ENCODE measurements at places on chromosomes 12 and 14.
A peak's percentile ranks its signal among the peaks of the same experiment; 100 is the strongest.

DNA sequence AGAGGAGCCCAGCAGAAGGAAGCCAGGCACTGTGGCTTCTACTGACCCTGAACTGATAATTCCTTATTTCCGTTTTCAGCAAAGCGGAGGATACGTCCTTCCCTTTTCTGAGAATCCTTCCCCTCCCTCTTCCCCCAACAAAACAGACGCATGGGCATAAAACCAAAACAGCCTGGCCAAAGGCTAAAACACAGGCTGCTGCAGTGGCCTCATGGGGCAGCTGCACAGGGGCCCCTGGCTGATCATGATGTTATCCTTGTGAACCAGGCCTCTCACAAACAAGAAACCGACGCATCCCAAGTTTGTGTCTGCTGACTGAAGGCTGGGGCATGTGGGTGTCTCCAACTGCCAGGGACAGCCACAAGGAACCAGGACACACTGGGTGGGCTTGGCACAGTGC, 23.4 kb upstream of the STON2 start:
- DNase-seq: no peak

- no peak for DNase-seq
These were observed 92.1 kb upstream of the BMP4 start for GRCh38 chr14:54048736-54049135.

DNA sequence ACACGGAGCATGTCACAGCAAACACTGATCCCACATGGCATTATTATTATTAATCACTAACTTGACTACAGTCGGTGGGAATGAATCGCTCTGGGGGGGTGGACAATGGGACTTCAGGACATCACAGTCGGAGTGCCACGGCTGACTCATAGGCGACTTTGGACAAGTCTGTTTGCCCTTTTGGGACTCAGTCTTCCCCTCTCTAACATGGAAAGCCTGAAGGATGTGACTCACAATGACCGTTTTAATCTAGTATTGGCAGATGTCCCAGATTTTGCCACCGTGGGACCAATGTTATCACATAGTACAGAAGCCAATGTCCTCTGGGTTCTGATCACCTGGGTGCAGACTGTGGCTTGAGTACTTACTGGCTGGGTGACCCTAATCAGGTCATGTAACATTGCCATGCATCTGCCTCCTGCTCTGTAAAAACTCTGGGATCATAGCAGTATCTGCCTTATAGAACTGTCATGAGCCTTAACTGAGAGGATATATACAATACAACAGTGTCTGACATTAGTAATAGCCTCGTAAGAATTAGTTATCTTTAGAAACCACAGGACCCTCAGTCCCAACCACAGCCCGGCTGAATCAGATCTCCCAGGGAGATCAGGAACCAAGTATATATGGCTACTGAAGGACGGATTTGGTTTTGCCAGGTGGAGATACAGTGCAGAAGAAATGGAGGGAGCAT, 362.6 kb downstream of the BCL11B start:
- DNase-seq: no peak

- no peak for DNase-seq
These were observed 44.0 kb downstream of the PAH start for GRCh38 chr12:102873077-102873476.

DNA sequence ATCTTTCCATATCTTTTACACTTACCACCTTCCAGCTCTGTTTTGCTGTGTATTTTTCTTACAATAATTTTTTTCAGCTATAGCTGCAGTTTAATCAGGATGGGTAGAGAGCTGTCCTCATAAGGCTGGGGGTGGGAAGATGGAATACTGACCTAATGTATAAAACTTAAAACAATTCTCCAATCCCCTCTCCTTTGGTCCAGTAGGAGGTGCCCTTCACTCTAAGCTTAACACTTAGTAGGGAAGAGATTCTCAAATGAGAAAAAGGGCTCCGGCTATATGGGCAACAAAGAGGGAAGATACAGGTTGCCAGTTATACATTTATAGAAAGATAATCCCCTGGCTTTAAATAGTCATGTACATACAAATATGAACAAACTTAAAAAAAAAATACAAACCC, 2.8 kb downstream of the ORMDL2 start:
- DNase-seq: no peak

GRCh38 chr12:3020399-3020798, 56.8 kb upstream of the TSPAN9 start:
- DNase-seq: no peak

- DNase-seq: no peak
These were observed 425.9 kb downstream of the FSCB start for GRCh38 chr14:44081146-44081545.

DNA sequence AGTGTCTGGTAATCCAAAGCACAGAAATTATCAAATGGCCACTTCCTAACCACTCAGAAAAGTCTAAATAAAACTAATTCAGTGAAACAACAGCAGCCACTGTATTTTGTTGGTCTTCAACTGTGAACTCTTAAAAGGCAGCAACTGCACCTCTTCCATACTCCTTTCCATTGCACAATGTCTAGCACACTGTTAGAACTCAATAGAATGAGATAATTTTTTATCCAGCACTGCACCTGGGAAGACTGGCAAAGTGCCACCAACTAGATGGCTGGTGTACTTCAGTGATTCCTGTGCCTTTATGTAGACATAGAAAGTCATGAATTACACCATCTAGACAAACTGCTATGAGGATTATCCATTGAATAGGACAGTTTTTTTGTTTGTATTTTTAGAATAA, 26.2 kb downstream of the LGR5 start:
- DNase-seq: no peak

GRCh38 chr14:101442451-101442850, 118.8 kb upstream of the DIO3 start:
- no peak for DNase-seq

- DNase-seq: no peak
These were observed 232.8 kb upstream of the DIO3 start for GRCh38 chr14:101328412-101329028.

DNA sequence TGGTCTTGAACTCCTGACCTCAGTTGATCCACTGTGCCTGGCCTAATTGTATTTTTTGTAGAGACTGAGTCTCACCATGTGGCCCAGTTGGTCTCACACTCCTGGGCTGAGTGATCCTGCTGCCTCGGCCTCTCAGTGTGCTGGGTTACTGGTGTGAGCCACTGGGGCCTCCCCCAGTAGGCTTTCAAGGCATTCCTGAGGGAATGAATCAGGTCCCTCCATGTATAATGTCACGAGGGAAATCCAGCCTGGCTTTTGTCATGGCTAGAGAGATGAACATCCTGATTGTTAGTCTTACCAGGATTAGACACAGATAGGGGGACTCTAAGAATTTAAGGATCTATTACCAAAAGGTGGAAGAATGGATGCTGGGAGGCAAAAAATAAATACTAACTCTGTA, 51.9 kb downstream of the CPSF2 start:
- DNase-seq: no peak

- DNase-seq: no peak
These were observed 118.4 kb upstream of the FZD10 start for GRCh38 chr12:130043685-130044406.

DNA sequence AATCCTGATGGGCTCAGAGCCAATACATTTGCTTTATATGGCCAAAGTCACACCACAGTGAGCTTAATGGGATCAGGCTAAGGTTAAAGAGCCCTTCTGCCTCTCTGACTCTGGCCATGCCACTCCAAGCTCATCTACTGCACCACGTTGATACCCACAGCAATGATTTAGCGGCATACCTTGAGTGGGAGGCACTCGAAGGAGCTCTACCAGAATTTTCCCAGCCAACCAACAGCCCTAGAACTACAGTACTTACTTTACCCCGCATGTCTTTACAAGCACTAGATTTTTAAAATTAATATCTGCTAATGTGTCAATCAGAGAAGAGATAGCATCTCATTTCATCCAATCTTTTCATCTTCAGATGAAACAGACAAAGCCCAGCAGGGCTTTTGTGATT, 300.5 kb downstream of the GRIN2B start:
- DNase-seq: no peak

- DNase-seq: no peak
These were observed 55.2 kb downstream of the FOS start for GRCh38 chr14:75333606-75334548.

GRCh38 chr14:61581955-61582615, 113.2 kb upstream of the HIF1A start:
- DNase-seq: no peak

- no peak for DNase-seq
These were observed 8.1 kb upstream of the MSI1 start for GRCh38 chr12:120376934-120377572.

DNA sequence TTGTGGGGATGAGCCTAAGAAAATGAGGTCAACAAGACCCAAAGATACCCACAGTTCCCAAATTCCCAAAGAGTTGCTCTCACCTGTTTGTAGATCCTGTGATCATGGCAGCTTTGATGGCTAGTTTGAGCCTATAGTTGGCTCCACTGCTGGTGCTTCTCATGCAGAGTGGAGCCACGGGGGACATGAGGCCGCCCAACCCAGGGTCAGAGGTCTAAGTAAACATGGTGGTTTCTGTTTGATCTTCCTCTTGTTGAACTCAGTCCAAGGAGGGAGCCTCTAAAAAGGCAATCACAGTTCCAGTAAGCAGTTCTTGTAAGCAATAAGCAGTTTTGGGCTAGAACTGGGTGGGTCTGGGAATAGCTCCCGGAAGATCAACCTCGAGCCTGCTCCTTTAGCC, 125.6 kb upstream of the DHRS4 start:
- DNase-seq: no peak

GRCh38 chr14:22163051-22163450, 426.0 kb downstream of the DAD1 start:
- DNase-seq: no peak

DNA sequence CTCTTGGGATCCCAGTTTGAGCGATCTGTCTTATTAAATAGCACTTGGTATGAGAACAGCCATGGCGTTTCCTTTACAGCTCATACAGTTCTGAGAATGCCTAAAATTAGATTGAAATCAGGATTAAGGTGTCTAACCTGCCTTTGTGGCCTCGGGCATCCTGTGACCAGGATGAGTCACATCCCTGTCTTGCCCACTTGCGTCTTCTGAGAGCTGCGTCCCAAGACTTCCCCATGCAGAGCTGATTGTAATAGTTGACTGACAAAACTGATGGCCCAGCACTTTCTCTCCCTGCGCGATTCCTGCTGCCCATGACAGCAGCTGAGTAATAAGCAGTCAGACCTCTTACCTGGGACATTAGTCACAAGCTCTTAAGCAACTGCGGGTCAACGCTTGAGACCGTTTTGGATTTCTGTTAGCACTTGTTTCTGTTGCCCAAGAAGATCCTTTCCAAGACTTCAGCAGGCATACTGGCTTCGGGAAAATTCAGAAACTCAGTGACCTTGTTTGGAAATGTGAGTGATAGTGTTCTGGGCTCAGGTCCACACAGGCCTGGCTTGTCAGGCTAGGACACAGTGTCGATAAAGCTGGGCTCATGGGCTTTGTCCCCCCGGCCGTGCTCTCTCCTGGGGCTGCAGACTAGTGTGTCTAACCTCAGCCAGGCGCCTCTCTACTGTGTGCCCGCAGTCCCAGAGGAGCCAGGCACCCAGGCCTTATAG, 169.9 kb upstream of the HIF1A start:
- no peak for DNase-seq

DNA sequence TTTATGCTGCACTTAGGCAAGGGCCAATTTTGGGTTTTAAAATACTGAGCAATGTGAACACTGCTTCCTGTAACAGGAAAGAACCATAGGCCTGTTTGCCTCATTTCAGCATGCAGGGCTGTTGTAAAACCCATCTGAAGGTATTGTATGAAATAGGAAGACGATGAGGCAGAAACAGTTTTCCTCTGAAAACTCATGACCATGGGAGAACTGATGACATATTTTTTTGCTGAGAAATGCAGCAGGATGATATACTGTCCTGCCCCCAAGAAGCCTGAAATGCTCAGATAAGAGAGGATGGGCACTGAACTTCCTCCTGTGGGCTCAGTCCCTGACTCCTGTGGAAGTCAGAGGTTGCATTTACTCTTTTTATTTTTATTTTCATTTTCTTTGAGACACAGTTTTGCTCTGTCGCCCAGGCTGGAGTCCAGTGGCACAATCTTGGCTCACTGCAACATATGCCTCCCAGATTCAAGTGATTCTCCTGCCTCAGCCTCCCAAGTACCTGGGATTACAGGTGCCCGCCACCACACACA, 17.4 kb downstream of the PYGL start:
- DNase-seq: no peak

GRCh38 chr12:22518998-22519397, 25.3 kb downstream of the C2CD5 start:
- no peak for DNase-seq

- DNase-seq: no peak
These were observed 1.0 kb downstream of the IRF9 start for GRCh38 chr14:24162093-24162492.

DNA sequence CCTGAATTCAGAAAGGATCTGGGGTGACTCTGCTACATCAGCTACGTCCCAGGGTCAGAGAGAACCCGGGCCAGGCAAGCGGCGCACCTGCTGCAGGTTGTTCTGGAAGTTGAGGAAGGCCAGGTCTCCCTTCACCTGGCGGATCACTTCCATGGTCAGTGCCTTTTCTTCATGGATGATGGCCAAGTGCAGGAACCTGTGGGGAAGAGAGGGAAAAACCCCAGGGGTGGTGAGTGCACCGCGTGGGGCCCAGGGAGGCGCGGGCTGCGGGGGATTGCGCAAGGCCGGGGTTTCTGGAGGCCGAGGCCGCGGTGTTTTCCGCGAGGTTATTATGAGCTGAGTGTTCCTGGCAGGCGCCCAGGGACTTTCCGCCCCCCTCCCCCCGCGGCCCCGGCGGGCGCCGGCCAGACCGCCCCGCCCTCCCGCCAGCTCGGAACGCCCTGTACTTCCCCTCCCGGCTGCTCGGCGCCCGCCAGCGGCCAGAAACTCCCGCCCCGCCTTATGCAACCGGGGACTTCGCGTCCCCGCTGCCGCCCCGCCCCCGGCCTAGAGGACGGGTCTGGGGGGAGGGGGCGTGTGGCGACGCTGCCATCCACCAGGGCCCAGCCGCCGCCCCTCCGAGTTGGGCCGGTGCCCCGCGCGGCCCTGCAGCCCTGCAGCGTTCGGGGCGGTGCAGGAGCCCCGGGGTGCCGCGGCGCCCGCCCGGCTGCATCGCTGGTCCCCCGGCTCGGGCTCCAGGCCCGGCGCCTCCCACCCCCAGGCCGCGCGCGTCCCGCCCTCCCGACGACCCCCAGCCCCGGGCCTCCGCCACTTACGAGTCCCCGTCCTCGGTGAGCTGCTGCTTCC, 723 bp downstream of the NFKBIA start:
- DNase-seq: peak; percentile 96

DNA sequence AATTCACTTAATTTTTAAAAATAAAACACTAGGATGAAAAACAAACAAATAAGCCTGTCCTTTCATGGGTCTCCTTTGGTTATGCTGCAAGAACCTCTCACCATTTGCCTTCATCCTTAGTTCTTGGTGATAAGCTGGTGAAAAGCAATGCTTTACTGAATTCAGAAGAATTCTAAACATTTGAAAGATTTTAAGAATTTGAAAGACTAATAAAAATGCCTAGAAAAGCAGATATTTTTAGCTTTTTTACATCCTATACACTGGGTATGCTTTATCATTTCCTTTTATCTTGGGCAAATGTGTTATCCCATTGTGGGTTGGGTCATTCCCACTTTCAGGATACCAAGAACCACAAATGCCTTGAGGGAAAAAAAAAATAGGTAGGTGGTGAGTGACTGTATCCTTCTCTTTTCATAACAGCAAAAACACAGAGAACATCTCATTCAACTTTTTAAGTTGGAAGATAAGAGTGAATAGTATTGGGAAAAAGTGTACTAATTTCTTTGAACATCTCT, 197.1 kb upstream of the ABCD2 start:
- no peak for DNase-seq

GRCh38 chr14:26974965-26975364, 377.1 kb upstream of the NOVA1 start:
- DNase-seq: no peak

- no peak for DNase-seq
These were observed 35.4 kb downstream of the SPTLC2 start for GRCh38 chr14:77580964-77581505.
